ENCODE measurements at places on chromosomes 7 and 10.
A peak's percentile ranks its signal among the peaks of the same experiment; 100 is the strongest.

DNA sequence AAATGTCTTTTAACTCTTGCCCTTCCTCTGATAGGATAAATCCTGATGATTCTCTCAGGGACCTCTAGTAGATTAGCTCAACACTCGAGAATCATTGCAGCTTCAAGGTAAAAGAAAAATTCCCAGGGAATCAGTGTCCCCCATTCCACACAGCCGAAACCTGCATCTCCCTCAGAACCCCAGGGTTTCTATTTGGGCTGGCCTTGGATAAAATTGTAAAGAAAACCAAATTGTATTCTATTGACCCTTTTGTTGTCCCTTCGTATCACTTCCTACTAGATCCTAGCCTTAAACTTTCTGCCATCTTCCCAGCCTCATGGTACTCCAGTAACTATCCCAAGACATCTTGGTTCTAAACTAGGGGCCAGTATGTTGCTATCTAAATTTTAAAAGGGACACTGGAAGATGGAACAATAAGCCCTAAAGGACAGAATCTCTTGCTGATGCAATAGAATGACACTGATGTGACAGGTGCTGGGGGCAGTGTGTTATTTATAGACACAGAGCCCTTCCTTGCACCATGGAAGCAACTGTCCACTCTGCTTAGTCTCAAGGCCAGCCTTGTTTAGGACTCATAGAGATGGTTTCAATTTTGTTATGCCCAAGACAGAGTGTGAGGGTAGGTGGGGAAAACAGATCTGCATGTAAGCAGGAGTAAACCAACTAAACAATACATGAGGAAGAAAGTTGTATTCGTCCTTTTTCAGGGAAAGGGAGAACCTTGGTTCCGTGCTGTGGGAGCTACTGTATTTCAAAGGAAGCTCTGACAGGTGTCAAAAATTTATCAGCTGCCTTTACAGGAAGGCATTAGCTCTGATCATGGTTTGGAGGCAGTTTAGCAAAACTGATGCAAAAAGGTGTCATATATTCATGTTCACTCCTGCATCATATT, 7.6 kb downstream of the ASB15 start:
- DNase-seq = no peak

GRCh38 chr10:69692267-69692666, 62.2 kb downstream of the FAM241B start:
- no peak for DNase-seq

DNA sequence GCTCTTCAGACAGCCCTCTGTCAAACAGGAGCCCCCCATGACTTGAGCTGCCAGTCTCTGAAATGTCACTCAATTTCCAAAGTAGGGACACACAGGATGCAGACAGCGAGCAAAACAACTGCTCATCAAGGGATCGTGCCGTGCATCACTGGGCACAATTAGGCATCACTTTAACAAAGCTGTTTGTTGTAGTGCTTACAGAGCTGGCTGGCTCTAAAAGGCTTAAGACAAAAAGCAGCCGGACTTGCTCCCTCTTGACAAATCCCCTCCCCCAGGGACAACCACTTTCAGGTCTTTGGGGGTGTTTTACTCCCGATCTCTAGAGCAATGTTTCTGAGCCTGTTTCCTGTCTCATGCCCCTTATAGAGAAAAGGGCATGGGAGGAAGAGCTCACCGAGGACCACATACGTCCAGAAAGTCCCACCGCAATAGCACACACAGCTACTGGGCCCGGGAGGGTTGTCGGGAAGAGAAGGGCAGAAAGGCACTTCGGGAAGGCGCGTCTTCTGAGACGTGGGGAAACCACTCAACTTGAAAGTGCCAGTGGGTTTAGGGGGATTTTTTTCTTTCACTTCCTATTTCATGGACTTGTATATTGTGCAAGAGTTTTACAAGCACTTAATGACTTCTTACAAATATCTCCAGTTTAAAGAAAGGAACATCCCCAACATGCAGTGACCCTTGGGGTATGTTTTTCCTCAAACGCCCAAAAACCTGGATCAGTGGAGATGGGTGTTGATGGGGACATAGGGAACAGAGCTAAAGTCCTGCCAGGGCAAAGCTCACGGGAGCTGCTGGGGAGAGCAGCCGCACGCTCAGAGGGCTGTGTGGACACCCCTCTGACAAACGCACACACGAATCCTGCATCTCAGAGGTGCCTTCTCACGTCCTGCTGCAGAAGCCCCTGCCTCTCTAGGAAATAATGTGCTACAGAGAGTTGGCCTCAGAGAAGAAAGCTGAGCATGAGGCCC, 27.1 kb downstream of the LRRC20 start:
- no peak for DNase-seq

DNA sequence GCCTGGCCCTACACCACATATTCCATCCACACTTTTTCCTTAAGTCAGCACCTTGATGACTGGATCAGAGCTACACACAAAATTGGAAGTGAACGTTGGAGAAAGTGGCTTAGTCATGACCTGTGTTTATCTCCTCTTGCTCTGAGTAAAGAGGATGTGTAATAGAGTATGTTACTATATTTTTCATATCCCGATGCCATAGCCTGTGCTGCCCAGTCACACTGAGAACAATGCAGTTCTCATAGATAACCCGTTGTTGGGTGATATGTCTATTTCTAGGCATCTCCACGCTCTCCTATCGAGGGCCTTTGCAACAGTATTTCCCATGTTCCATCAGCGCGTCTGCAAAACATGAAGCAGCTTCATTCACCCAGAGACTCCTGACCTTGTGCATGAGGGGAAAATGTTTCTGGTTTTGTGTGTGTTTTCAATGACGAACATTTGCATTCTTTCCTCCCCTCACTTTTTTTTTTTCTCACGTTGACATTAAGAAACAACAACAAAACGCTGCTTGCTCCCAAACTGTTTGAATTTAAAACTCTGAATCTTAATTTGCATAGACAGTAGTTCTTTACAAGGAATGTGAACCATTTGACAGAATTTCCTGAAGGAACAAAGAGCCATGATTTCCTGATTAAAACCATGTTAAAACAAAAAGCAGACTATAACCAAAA, 43.4 kb downstream of the GRK5 start:
- no peak for DNase-seq

- no peak for DNase-seq
Measured at GRCh38 chr7:5638994-5639393, 142.5 kb downstream of the RNF216 start.

DNA sequence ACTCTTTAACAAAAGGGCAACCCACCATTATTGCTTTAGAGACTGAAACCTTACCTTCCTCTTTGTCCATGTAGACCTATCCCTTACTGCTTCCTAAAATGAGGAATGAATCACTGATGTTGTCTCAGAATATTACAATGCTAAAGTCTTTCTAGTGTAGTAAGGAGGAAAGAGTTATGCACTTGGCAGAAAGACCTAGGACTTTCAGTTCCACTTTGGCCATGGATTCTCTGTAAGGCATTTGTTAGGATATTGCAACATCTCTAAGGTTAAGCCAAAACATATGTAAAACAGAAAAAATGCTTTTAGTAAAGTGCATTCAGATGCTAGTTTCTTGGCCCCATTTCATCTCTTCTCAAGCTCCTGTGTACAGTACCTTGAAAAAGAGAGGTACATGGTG, 230.9 kb downstream of the PARD3 start:
- DNase-seq = no peak

DNA sequence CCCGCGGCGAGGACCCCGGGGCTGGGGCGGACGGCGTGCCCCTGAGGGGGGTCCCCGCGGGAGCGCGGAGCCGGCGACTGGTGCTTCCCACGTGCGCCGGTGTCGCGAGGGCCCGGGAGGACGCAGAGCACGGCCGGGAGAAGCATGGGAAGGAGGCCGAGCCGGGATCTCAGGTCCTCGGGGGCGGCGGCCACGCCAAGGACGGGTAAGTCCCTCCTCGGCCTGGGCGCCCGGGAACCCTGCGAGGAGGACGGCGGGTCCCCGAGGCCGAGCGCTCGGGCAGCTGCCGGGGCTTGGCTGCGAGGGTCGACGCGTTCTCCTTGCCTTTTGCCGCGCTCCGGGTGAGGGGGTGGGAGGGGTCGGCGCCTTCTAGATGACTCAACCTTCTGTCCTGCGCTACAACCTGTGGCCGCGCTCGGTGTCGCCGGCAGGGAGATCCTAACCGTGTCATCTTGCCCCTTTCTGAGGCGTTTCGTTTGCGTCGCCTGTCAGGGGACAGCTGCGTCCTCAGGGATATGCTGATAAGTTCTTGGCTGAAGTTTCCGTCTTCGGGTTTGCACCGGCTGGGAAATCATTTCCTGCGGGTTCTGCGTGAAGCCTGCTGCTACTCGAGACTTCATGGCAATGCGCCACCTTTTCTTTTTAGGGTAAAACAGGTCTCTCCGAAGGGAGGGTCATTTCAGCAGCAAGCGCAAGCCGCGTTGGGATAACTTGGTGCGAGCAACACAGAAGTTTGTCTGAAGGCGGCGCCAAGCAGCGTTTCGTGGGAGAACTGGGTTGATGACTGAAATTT, 529 bp downstream of the TASOR2 start:
- DNase-seq = peak; percentile 44

GRCh38 chr10:116183733-116184511, 89.1 kb downstream of the GFRA1 start:
- no peak for DNase-seq

GRCh38 chr7:45888993-45889366, 692 bp downstream of the IGFBP1 start:
- no peak for DNase-seq

DNA sequence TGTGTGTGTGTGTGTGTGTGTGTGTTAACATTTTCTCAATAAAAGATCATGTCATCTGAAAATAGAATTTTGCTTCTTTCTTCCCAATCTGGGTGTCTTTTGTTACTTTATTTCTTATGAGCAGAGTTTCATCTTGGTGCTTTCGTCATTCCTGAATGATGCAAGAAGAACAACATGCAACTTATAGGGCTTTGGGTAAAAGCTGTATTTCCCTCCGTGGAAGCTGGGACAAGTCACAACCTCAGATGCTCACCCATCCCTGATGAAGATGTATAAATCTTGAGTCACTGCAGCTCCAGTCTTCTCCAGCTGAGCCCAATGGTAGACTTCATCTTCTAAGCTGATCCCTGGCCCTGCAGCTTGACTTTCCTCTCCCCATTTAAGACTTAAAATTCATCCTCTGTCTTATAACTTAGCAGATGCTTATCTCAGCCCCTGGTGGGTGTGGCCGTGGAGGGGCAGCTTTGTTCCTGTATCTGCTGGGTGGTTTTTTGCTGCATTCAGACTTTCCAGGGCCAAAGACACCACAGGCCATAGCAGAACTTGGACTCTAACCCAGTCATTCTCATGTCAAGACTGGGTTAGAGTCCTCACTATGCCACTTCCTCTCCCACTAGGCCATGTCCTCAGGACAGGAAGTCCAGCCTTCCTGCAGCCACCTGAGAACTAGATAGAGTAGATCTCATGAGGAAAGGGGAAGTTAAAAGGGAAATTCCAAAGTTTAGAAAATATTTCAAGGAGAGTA, 356.4 kb downstream of the TNS3 start:
- no peak for DNase-seq

DNA sequence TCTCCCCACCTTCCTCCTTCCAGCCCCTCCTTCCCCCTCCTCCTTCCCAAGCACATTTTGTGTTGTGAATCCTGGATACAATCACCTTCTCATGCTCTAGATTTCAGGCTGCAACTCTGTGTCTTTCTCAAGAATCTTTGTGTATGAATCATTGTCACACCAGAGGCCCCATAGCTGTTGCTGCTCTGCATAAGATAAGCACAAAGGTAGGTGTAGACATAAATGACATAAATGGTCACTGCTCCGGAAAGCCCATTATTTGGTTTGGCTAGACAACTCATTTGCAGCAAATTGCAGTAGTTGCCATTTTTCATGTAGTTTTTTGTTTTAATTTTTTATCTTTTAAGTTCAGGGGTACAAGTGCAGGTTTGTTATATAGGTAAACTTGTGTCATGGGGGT, 216.3 kb upstream of the NRP1 start:
- no peak for DNase-seq

DNA sequence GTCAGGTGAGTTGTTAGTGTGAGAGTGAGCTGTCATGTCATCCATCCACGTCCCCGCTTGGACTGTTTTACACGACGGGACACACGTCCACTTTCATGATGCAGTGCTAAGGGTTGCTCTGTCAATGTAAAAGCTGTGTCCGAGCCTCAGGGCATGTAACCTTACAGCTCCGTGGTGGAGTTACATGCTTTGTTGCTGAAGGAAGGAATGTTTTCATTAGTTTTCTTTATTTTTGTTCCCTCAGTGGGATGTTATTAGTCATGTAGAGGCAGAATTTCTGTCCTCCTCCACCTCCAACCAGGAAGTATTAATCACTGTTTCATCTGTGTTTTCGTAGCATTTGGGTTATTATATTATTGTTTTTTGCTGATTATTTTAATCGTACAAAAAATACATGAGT, 88.6 kb downstream of the NRG3 start:
- DNase-seq = no peak

- DNase-seq = no peak
Measured at GRCh38 chr10:89185658-89186057, 21.5 kb downstream of the CH25H start.

GRCh38 chr10:30518907-30519306, 84.9 kb downstream of the MAP3K8 start:
- no peak for DNase-seq

DNA sequence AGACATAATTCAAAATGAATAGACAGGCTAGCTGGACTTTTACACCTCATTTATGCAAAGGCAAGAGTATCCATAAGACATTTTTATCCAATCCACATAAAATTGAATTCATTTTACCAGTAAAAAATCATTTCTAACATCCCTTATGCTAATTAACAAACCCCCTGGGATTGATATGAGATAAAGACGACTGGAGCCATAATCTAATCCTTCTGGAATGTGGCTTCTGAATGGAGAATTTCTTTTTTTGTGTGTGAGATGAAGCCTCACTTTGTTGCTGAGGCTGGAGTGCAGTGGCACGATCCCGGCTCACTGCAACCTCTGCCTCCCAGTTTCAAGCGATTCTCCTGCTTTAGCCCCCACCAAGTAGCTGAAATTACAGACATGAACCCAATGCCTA, 90.4 kb downstream of the AKR1D1 start:
- DNase-seq = no peak

DNA sequence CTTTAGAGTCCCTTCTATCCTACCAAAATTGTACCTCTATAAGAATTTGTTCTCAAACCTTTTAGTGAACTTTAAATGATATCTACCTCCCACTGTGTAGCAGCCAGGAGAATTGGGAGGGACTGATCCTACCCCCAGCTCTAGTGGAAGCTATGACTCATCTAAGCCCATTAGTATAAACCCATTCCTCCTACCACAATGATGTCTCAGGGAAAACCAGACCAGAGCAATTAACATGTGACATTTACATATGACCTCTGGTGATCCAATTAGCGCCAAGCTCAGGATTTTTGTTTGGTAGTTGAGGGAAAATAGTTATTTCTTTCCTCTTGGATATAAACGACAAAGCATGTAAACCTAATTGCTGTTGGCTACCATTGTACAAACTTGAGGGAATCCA, 33.1 kb upstream of the R3HCC1L start:
- no peak for DNase-seq

- no peak for DNase-seq
Measured at GRCh38 chr7:74027683-74028320, at the start of gene ELN. Gene ELN, plus strand, starts transcription at chr7:74028173. Its CDS starts 15 bp downstream, at chr7:74028188.

- no peak for DNase-seq
Measured at GRCh38 chr10:117003336-117003735, 1.7 kb downstream of the SHTN1 start.
